ENCODE measurements at places on chromosomes 5 and 9.

GRCh38 chr9:69147041-69147834 is 26.8 kb upstream of the TJP2 start:
- no peak for DNase-seq

DNA sequence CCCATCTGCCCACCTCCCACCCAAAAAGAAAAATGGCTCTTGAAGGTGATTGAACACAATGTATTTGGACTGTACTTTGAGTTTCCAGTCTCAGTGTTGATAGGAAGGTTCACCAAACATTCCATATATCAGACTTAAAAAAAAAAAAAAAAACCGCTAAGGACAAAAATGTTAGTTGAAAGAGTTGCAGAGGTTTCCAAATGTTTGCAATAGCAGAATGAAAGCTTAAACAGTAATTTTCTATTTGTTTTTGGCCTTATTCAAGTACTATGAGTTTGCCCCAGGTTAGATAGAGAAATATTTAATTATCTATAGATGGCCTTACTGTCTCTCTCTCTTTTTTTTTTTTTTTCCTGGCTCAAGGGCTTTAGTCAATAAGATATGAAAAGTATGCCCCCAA is 6.1 kb downstream of the LRRTM2 start:
- DNase-seq, result no peak

GRCh38 chr9:136246849-136247550 is 1.4 kb upstream of the QSOX2 start:
- DNase-seq, result no peak

DNA sequence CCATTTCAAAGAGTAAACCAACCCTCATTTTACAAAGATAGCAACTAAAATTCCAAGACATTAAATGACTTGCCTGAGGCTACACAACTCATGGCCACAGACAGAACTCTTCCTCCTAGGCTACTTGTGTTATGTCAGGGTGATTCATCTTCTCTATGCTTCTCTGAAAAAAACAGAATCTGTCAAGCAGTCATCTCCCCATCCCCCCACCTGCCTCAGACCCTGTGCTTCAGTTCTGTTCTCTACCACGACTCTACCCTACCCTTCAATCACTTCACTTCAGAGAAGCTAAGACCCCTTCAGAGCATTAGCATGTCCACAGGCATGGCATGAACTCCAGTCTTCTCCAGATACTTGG is 277.7 kb upstream of the PTGER4 start:
- no peak for DNase-seq

GRCh38 chr5:6660688-6661087 is 27.4 kb downstream of the SRD5A1 start:
- DNase-seq, result no peak

- DNase-seq, result no peak
These were observed 8.6 kb downstream of the SCGB3A2 start for GRCh38 chr5:147887026-147887627.

GRCh38 chr5:72255237-72255636 is 64.8 kb downstream of the MRPS27 start:
- no peak for DNase-seq

DNA sequence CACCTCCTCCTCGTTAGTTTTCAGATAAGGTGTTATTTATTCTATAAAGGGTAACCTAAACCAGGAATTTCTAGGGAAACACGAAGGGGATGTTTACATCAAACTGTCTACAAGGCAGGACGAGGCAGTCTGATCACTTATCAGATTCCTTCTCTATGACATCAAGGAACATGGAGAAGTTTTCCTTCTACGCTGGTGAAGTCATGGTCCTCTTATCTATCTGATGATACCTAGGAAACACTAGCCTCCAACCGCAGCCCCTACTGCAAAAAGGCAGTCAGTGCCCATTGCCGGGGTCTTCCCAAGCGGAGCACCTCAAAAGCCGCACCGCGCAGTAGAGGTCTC is 1.5 kb downstream of the MPDZ start:
- no peak for DNase-seq

DNA sequence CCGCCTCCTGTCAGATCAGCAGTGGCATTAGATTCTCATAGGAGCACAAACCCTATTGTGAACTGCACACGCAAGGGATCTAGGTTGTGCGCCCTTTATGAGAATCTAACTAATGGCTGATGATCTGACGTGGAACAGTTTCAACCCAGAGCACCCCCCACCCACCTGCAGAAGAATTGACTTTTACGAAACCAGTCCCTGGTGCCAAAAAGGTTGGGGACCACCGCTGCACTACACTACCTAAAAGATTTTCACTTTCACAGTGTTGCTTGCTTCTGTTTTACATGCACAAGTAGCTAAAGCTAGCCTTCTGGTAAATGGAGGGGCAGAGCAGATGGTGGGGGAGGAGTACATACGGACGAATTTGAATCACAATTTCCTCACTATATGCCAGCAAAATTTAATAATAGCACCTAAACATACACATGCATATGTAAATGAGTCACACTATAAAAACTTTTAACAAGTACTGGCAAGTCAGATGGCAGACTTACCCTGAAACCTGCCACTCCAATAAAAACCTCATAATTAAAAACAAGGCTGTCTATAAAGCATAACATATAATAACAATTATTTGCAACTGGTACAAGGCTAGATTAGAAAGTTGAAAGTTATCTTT is 24.0 kb upstream of the CDKN2B start:
- DNase-seq, result no peak

GRCh38 chr5:53480416-53481158 is at the start of gene FST:
Gene FST, plus strand, starts transcription at chr5:53480629. Its CDS starts 163 bp downstream, at chr5:53480792.
- no peak for DNase-seq

GRCh38 chr9:16032799-16033198 is 480.0 kb downstream of the CCDC171 start:
- DNase-seq, result no peak

DNA sequence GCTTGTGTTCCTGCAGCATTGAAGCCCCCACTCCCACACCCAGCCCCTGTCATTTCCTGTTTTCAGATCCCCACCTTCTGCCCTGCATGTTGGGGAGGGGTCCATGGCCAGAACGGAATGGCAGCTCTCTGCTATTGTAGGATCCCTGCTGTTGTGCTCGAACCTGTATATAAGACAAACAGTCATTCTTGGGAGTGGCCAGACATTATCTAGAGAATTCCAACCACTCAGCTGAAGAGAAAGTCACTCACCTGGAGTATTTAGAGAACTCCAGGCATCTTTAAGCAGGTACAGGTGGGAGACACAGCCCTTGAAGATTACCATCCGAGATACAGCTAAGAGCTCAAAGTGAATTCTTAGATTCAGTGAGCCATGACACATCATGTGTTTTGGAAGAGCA is 96.1 kb downstream of the C9orf152 start:
- no peak for DNase-seq

GRCh38 chr5:67813877-67814539 is 401.5 kb upstream of the PIK3R1 start:
- no peak for DNase-seq

GRCh38 chr5:60277941-60278340 is 384.4 kb upstream of the PDE4D start:
- no peak for DNase-seq

DNA sequence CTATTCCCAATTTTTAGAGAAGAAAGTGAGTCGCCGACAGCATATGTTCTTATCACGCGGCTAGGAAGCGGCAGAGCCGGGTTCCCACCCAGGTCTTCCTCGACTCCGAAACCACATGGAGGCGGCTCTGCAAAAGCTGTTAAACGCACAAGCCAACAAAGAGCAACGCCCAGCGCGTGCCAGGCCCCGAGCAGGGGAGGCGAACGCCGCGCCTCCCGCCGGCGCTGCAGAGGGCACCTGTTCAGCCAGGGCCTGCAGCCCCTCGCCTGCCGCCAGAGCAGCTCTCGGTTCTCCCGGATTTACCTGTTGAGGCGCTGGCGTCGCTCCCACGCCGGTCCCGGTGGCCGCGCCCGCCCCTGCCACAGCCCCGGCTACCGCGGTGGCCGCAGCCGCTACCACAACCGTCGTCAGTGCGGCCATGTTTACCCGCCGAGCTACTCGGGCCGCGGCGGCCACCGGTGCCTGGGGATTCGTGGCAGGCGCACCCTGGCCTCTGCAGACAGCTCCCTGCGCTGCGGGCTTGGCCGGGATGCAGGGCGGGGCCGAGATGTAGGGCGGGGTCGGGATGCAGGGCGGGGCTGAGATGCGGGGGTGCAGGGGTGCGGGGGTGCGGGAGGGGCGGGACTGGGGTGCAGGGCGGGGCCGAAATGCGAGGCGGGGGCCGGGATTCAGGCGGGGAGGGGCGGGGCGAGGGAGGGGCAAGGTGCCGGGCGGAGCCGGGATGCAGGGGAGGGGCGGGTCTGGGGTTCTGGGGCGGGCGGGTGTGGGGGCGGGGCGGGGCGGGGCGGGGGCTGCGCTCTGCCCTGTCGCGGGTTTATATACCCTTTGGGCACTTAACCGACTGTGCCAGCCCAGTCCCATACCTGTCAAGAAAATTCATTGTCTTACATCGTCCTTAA is at the start of gene CCDC112:
Gene CCDC112 (minus strand): TSS at position 531 of the 899 bp plus-strand sequence. CDS start 111 bp downstream, at position 420.
- peak; percentile 14 for DNase-seq

DNA sequence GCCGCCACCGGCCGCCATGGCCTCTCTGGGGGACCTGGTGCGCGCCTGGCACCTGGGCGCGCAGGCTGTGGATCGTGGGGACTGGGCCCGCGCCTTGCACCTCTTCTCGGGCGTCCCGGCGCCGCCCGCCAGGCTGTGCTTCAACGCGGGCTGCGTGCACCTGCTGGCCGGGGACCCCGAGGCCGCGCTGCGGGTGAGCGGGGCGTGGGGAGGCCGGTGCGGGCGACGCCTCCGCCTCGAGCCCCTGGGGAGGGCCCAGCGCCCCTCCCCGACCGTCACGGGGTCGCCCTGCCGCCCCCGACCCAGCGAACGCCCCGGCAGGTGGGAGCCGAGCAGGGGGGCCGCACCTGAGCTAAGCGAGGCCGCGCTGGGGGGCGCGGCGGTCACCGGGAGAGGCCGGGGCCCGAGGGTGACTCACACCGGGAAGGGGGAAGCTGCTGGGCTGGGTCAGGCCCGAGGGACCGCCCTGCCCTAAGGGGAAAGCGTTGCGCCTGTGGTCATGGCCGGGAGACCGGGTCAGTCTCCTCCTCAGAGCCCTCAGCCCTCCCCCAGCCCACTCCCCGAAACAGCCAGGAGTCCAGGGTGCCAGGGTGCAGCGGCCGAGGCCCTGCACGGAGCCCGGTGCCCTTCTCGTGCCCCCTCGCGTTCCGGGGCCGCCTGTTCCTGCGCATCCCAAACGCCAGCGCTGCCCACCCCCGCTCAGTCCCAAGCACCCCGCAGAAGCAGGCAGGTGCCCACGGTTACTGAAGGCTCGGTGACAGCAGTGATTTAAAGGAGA is 510 bp downstream of the NOXA1 start:
- DNase-seq, result no peak

- DNase-seq, result no peak
These were observed 238.4 kb upstream of the CD180 start for GRCh38 chr5:67435032-67435431.

DNA sequence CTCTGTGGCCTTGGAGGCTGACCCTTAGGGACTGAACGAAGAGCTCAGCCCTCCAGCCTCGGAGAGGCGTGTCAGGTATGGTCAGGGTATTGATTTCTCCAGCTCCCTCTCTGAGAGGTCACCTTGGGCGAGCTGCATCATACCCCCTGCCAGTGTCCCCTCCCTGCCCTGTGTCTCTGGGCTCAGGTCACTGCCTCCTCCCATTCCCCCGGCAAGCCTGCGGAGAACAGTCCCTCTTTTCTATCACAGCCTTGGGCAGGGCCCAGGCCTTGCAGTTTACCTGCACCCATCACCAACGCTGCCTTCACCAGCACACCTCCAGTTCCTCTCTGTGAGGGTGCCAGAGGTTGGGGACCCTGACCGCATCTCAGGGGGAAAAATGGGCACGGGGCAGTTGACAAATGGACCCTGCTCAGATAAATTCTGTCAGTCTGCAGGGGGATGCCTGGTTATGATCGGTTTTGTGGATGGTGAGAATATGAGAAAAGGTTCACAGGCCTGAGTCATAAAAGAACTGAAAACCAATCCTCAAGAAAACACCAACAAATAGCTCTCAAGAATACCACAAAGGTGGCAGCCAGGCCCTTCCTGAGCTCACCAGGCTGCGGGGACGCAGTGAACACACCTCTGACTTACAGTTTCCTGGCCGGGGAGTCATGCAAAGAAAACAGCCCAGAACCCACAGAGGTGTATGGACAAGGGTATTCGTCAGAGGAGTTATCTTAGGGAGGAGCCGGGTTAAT is 24.7 kb upstream of the RXRA start:
- no peak for DNase-seq

DNA sequence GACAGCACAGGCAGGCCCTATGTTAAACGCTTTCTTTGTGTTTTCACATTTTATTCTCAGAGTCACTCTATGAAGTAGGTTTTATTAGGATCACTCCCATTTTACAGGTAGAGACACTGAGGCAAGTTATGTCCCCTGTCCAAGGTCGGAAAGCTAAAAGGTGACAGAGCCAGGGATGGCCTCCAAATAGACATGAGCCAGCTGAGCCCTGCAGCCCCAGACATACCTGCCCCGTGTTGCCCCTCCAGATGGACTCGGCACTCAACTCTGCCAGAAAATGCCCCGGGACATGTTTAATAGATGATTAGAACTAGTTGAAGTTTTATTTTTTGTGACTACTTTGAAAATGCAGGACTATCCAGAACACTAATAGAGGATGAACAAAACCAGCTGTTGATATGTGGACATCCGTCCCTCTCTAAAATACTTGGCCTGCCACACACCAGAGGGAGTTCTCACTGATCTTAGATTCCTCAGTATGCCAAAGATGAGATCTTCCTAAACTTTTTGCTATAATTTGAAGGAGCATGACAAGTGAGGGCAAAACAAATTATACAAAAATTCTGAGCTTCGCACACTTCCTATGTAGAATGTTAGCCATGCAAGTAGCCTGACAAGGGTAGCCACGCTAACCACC is 258.6 kb upstream of the ADAMTS16 start:
- DNase-seq, result no peak

GRCh38 chr5:81167544-81167943 is 65.6 kb upstream of the CKMT2 start:
- DNase-seq, result no peak

DNA sequence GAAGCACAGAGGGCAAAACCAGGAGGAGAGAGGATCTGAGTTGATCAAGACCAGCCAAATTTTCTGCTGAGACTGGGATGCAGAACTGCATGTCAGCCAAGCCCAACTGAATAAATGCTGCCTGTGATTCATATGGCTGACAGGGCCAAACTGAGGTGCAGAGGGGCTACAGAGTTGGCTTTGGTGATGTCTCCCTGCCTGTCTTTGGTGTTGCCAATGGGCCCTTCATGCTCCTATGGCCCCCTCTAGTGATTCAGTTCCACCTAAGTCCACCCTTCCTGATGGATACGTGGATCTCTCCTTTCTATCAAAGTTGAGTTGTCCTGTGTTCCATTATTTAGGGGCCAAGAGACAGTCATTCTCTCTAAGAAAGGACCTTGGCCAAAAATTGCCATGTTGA is 163.6 kb upstream of the TLE4 start:
- DNase-seq, result no peak

DNA sequence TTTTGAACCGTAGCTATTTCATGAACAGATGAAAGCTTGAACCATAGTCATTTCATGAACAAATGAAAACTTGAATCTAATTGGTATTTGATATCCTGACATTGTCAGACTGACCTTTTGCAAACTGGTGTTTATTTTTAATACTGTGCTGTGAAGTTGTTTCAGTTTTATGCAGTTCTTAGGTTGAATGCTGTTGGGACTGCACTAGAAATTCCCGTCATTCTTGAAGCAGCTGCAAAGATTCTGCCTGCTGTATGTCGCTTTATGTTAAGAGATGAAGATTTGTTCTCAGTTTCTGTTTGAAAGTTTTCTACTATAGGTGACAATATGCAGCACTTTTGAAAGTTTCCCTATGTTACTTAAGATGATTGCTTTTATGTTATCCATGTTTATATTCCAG is 22.5 kb upstream of the FAM120AOS start:
- no peak for DNase-seq

All from HS-27A (cell line).